Frontal cortex (tissue), 4 donors: ENCODE measurements at places on chromosomes 13 and 19. TPM values are rescaled to one million over a fixed set of nuclear protein-coding genes. Genes with fewer than 3 reads are reported as not detected.

DNA sequence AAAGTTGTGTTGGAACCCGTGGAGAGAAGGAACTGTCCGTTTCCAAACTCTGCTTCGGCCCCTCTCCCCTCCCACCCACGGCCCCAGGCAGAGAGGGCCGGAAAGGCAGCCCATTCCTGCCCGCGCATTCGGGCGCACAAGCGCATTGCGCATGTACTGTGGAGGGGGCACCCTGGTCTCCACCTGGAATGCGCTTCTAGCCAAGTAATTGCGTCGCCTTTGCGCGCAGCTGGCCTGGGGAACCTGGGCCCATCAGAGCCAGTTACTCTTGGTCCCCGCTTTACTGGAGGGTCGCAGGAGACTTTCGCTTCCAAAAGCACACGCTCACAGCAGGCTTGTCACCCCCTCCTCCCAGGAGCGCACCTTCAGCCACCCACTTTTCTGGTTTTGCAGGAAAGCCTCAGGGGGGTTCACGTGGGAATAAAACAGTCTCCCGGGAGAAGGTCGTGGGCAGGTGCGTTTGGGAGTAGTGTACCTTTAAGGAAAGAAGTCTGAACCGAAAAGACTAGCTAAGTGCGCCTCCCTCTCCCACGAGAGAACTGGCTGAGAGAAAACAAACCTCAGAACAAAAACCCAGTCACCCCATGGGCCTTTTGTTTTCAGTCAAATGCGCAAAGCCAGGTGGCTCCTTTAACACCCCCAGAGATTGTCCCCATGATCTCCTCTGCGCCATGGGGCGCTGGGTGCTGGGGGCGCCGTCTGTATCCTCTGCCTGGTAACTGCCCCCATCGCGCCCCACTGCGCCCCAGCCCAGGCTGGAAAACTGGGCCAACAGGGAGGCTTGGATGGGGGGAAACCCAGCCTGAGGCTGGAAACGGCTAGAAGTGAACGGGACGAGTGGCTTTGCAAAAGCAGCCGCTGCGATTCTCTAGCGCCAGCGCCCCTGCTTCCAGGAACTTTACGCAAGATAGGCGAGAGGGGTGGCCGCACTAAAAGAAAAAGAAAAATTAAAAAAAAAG lies 28.5 kb downstream of the GSX1 start:
- no peak for DNase-seq

Gene PGLYRP1
- not detected for total RNA-seq

- no peak for DNase-seq
Observed at GRCh38 chr19:2306971-2307370, 983 bp downstream of the LINGO3 start.

Gene ZIC2
- total RNA-seq = 2.4 TPM
